Stromal cell of bone marrow (primary cell): ENCODE measurements at places on chromosomes 16 and 17.

GRCh38 chr16:63568164-63568563, 1531.9 kb upstream of the CDH8 start:
- no peak for DNase-seq

- DNase-seq: no peak
These were observed 1.2 kb upstream of the FGF11 start for GRCh38 chr17:7437950-7438614.

DNA sequence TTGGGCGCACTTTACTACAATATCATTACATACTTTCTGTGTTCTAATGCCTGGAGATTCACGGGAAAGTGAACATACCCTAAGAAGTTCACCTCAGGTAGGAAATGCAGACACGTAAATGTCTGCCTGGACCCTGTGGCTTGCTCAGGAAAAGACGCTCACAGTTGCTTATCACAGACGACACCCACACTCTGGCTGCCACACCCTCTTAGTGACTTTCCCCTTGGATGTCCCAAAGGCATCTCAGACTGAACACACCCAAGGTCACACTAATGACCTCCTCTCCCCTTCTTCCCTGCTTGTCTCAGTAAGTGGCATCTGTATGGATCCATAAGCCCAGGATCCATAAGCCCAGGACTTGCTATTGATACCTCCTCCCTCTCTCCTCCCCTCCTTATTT, 32.6 kb downstream of the CDRT15 start:
- DNase-seq: no peak

DNA sequence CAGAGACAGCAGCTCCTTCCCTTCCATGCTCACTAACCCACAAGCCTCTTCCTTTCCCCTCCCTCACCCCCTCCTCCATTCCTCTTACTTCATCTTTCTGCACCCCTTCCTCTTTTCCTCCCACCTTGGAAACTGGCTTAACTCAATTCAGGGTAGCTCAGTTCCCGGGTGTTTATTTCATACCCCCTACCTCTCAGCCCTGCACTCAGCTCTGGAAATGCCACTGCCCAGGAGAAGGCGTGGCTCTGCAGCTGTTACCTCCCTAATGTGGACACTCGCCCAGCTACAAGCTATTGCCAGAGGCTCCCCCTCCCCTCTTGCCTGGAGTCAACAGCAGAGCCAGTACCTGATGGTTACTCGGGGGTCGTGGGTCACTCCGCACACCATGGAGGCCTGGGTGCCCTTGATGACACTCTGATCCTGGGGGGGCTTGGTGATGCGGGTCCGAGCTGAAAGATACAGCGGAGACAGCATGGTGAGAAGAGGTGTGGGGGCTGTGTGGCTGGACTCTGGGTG, 118.4 kb upstream of the CDC42EP4 start:
- DNase-seq: no peak

- DNase-seq: no peak
These were observed 25.2 kb upstream of the HEATR6 start for GRCh38 chr17:60103957-60104356.

GRCh38 chr17:59513934-59514841, 51.2 kb upstream of the DHX40 start:
- DNase-seq: peak; percentile 27

DNA sequence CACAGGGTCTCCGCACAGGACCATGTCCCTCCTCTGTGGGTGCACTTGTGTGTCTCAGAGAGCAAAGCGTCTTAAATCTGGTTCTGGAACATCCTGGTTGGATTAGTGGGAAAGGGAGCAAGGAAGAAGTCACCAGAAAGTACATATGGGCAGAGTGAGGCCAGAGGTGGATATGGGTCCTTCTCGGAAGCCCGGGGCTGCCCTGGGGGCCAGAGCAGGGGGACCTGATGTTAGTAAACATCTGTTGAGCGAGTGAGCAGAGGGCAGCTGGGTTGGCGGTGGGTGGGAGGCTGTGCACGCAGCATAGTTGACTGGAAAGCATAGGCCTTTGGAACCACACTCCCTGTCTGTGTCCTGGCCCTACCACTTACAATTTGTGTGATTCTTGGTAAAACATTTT, 22.7 kb downstream of the UNC13D start:
- DNase-seq: no peak

DNA sequence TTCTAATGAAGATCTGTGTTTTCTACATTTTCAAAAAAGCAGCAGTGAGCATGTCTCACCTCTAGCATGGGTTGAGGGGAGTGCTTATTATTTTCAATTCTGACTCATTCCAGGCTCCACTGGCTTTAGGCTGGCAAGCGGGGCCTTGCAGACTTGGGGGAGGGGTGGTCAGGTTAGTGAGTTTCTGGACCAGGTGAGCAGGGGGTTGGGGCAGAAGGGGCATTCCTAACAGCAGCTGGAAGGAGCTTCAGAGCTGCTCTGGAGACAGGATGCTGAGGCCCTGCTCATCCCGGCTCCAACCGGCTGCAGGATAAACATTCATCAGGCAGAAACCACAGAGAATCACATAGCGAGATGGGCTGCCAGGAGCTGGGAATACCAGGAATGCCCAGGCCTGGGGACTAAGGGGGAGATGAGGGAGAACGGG, 10.5 kb upstream of the KRT19 start:
- DNase-seq: no peak

DNA sequence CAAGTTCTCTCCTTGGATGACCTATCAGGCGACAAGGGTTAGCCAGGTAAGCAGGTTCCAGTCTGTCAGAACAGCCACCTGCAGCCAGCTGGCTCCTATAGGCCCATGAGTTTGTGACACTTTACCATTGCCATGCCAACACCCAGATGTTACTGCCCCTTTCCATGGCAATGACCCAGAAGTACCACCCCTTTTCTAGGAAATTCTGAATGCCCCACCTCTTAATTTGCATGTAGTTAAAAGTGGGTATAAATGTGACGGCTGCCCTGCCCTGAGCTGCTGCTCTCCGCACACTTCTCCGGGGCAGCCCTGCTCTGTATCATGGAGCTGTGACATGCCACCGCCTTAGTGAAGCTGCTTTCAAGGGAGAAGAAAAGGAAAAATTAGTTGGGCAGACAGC, 10.0 kb upstream of the SECTM1 start:
- DNase-seq: no peak

DNA sequence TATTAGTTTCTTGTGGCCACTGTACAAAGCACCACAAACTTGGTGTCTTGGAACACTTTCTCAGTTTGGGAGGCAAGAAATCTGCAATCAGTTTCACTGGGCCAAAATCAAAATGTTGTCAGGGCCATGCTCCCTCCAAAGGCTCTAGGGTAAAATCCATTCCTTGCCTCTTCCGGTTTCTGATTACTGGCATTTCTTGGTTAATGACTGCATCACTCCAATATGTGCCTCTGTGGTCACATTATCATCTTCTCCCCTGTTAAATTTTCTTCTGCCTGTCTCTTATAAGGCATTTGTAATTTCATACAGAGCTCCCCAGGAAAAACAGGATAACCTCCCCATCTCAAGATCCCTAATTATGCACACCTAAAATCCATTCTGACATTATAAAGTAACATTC, 34.8 kb downstream of the ZNF287 start:
- DNase-seq: no peak

GRCh38 chr16:67533024-67533560, 4.5 kb downstream of the RIPOR1 start:
- no peak for DNase-seq
